ENCODE measurements at places on chromosomes 2 and 18.

GRCh38 chr2:6650311-6650710, 215.4 kb downstream of the CMPK2 start:
- DNase-seq: no peak

DNA sequence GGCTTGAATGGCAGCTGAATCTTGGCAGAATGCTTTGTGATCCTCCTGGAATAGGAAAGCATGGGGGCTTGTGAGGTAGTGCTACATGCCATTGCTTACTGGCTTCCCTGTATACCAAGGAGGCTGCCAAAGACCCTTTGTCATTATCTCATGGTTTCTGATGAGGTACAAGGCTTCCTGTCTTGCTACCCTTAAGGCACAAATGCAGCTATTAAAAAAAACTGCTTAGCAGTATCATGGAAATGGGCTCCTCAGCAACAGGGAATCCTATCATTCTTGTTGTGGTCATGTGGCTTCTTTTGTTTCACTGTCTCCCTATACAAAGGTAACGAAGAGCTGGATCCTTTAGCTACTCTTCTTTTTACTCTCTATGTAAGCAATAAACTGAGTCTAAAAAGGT, 6.6 kb upstream of the KANSL1L start:
- DNase-seq: no peak

- DNase-seq: no peak
Observed at GRCh38 chr2:2286592-2286991, 44.5 kb downstream of the MYT1L start.

DNA sequence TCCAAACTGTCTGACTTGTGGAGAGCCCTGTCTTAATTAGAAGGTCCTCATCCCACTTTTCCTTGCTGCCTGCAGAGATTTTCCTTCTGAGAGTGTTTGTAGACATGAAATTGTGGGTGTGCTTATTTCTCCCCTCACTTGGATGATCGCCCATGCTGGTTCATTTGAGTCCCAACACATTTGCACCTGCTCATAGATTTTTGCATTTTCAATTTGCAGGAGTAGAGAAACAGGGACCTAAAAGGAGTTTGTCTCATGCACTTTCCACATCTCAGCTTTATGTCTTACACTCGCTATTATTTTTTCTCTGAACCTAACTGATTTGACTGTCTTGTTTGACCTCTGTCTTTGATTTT, 33.2 kb upstream of the FHL2 start:
- DNase-seq: no peak

DNA sequence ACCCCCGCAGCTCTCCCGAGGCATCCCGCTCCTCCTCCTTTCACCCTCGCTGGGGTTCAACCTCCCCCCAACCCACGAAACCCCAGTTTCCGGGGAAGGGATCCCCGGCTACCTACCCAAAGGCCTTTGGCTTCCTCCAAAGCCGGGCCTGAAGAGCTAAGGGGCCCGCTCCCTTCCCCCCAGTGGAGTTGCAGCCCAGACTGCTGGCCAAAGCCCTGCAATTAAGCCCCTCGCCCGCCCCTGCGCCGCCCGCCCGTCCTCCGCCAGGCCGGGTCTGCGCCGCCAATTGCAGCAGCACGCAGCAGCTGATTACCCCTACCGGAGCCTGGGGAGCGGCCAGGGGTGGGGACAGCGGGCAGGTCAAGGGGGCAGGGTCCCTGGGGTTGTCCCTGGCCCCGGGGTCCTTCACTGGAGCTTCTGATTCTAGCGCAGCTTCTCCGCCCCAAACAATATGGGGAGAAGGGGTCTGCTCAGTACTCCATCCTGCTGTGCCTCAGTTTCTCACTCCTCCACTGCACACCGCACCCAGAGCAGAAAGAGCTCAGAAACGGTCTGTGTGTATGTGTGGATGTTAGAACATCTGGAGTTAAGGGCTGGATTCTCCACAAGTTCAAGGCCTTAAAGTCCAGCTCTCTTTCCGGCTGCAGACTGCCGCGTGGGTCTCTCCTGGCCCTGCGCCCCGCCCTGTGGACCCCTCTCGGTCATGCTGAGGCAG, 16.9 kb downstream of the WNT10A start:
- no peak for DNase-seq

DNA sequence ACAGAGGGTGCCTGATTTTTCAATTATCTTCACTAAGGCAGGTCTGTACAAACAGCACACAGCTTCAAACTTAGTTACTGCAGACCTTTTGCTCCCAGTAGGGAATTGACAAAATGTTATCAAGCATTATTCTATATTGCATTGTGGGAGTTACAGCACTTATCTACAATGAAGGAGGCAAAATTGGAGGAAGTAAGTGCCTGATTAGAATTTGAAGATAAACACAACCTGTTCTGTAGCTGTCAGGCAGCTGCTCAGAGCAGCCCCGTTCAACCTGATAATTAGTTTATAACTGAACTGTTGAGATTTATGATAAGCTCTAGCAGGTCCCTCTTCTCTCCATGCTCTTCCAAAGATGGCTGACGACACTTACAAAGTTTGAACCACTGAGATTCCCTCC, 364.4 kb upstream of the CYRIA start:
- DNase-seq: no peak

DNA sequence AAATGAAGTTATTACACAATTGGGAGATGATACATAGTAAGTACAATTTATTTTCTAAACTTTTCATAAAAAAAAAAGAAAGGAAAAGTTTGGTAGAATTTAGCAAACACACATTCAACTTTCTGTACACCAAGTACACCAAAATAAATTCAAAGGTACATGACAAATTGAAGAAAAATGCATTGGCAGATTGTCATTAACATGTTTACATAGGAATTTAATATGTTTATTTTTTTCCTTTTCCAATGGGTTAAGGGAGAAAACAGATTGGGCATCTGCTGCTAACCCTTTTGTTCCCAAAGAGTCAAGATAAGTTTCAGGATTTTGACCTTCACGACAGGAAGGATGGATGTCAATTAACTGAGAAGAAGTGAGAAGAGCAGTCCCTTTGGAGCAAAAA, 620.4 kb downstream of the XIRP2 start:
- no peak for DNase-seq

DNA sequence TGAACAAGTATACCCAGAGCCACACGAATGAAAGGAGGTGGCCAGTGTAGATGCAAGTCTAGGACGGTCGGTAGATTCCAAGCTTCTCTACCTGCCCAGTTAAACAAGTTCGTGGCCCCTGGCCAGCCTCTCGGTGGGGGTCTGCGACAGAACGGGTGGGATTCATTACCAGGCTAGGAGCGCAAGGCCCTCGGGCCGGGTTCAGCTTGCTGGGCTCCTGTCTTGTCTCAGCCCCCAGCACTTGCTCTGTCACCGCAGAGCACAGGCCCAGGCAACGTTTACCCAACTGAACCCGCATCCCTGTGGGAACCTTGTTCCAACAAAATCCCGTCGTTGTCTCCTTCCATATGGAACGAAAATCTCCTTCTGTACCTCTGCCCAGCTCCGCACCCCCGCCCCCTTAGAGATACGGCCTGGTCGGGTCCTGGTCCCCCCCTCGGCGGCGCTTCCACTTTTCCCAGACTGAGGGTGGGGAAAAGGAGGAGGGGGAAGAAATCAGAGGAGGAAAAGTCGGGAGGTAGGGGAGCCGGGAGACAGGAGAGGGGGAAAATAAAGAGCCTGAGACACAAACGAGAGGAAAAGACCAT, 1.9 kb upstream of the EMX1 start:
- DNase-seq: no peak

- DNase-seq: no peak
Observed at GRCh38 chr2:227772197-227772661, 26.5 kb downstream of the SCYGR8 start.

DNA sequence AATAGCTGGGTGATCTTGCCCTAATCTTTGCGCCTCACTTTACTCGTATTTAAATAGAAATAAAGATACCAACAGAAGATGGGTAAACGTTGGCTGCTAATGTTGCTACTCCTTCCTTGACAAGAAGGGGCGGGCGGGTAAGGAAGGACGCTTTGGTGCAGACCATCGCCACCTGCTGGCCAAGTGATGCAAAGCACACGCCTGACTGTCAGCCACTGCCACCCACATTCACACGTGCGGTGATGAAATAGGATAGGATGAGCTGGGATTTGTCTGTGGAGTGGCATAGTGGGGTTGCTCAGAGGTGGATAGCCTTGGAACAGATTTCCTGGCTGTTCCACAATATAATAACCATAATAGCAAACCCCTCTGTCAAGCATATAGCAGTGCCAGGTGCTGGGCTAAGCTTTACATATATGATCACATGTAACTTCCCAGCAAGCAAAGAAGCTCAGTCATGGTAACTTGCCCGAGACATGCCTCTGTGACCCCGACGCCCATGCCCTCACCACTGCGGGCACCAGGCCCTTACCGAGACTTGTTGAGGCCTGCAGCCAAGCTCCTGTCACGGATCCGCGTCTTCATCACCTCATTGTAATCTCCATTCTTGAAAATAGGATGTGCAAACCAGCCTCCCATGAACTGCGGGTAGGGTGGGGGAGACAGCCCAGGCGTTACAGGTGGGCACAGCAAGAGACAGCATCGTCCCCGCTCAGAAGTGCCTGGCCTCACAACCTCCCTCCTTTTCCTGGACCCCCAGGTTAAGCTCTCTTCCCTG, 39.3 kb downstream of the LCT start:
- peak; percentile 54 for DNase-seq

Measured in amniotic stem cell (primary cell).